ENCODE measurements at places on chromosomes 4 and X.

DNA sequence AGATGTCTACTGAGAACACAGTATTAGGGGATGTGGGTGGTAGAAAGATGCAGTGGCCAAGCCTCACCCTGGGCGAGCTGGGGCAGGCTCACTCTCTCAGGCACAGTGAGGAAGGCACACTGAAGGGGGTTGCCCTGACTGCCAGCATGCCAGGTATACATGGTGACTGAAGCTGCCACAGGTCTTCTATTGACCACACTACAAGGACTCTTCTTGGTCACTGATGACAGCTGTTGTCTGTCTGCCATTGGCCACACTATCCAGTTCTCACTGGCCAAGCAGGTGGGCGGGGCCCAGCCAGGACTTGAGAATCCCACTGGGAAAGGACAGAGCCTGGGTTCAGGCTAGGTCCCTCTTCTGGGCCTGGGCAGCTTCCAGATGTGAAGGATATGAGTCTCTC lies 39.7 kb upstream of the TBC1D14 start:
- no peak for DNase-seq

GRCh38 chrX:107542500-107542899 lies 85.8 kb upstream of the PRPS1 start:
- DNase-seq: peak; percentile 17

- DNase-seq: no peak
These were observed 64.5 kb upstream of the LSM6 start for GRCh38 chr4:146110871-146111485.

GRCh38 chr4:77127215-77127614 lies 29.8 kb upstream of the CCNG2 start:
- no peak for DNase-seq

GRCh38 chr4:33171873-33172525 lies 2451.8 kb downstream of the PCDH7 start:
- DNase-seq: no peak

GRCh38 chrX:50613846-50614245 lies 143.2 kb upstream of the DGKK start:
- DNase-seq: peak; percentile 1

GRCh38 chrX:119208401-119209057 lies 27.6 kb upstream of the PGRMC1 start:
- no peak for DNase-seq

All from fibroblast of skin of back (primary cell).